Stimulated activated CD8-positive, alpha-beta memory T cell treated with anti-CD3 and anti-CD28 coated beads, Interleukin-15, amount 100 ng/mL, for 24 hours (primary cell): ENCODE measurements at places on chromosomes 5 and 9.

GRCh38 chr5:80076131-80077050, 41.2 kb downstream of the THBS4 start:
- DNase-seq = no peak

DNA sequence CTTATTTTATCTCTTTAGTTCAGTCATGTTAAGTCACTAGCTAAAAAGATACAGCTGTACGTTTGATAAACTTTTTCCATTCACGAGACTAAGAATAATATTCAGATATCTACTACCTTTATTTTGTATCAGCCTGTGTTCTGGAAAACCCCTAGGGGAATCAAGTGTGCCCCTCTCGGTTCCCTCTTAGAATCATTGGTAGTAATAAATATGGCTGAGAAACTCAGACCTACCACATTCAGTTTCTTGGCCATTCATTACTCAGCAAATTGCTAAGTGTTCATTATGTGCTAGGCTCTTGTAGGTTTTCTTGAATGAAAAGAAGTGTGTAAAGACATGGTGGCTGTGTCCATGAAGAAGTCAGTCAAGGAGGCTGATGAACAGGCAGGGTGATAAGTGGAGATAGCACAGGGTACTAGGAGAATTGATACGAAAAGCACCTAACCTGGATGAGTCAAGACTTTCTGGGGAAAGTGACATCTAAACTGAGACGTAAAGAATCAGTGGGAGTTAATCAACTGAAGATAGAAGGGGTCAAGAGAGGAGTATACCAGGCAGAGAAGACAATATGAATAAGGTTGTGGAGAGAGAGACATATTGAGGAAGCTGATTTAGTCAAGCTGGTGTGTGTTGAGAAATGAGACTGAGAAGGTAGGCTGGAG, 86.2 kb downstream of the CSNK1G3 start:
- DNase-seq = no peak

DNA sequence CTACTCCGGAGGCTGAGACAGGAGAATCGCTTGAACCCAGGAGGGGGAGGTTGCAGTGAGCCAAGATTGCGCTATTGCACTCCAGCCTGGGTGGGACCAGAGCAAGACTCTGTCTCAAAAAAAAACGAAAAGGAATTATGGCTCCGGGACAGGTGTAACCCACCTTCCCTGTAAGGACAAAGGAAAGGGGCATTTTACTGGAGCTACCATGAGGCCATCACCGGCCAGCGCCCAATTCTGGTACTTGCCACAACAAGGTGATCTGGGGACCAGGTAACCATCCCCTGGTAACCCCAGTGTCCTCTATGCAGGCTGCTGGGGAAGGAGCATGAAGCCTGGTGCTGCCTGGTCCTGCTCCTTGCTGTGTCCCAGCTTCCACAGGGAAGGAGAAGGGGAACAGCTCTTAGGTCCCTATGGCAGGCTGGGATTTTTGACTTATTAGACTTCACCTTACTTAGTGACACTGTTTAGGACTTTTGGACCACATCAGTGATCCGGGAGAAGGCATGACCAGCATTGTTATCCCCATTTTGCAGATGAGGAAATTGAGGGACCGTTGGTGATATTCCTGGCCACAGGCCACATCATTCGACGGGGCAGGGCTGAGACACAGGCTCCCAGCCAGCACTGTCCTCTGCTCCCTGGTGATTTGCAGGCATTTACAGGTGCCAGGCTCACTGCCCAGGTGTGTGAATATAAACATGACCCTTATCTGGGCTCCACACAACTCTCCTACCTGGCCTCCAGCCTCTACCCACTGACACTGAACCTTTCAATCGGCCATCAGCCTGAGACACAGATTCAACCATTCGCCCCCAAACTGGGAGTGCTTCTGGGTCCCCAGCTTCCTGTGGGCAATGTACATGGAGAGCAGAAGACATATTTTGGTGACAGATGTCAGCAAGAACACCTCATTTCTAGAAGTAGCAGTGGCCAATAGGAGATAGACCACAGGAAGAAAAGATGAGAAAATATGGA, 26.5 kb upstream of the ABO start:
- DNase-seq = no peak

GRCh38 chr9:35685506-35685905, 4.2 kb downstream of the TPM2 start:
- no peak for DNase-seq

DNA sequence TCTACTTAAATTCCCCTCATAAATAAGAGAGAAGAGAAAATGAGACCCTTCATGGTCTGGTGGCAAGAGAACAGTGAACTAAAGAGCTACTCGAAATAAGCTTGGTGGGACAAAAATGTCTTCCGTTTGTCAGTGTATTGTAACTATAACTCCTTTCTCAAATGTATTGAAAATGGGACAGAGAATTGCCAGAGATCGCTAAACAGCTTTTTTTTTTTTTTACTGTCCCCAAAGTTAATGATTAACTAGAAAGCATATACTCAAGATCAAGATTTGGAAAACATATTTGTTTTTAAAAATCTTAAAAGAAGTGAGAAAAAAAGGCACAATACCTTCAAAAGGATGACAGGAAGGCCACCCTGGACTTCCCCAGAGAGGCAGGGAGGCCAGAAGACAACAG, 206.4 kb upstream of the CTNND2 start:
- DNase-seq = no peak
